ENCODE measurements at places on chromosomes 5 and 9.

- DNase-seq = no peak
Measured at GRCh38 chr5:33894566-33894965, 2.8 kb upstream of the ADAMTS12 start.

DNA sequence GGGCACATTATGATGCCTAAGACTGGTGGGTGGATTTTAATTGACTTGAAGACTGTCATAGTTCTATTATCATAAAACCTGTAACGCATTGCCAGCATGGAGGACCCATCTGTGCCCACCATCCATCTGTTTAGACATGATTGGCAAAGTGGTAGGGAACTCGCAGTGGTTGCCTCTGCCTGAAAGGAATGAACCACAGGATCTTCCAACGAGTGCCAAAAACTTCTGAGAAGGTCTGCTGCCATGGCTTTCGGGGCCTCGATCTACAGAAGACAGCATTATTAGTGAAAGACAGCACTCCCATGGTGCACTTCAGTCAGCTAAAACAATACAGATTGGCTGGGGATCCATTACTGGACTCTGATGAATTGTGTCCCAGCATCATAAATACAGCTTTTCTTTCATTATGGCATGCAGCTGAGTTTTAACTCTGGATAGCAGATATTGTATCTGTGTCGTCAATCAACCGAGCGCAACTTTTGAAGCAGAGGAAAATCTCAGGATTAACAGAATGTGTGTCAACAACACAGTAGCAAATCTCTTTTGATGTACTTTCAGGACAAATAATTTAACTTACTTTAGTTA lies 74.3 kb downstream of the ZDHHC21 start:
- DNase-seq = no peak

DNA sequence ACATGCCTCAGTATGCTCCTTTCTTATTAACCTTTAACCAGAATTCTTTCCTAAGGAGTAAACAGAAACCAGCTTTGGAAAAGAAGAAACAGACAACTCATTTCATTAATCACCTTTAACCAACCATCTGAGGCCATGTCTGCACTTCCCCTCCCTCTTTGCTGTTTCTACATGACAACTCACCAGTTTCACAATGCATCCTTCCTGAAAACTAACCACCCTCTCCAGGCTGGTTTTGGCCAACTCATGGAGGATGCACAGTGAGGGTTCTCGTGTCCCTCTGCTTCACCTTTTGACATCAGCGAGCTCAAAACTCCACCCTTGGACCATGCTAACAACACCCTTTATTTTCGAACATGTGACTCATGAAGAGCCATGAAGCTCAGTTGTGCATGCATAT lies 244.1 kb downstream of the ELAVL2 start:
- no peak for DNase-seq

DNA sequence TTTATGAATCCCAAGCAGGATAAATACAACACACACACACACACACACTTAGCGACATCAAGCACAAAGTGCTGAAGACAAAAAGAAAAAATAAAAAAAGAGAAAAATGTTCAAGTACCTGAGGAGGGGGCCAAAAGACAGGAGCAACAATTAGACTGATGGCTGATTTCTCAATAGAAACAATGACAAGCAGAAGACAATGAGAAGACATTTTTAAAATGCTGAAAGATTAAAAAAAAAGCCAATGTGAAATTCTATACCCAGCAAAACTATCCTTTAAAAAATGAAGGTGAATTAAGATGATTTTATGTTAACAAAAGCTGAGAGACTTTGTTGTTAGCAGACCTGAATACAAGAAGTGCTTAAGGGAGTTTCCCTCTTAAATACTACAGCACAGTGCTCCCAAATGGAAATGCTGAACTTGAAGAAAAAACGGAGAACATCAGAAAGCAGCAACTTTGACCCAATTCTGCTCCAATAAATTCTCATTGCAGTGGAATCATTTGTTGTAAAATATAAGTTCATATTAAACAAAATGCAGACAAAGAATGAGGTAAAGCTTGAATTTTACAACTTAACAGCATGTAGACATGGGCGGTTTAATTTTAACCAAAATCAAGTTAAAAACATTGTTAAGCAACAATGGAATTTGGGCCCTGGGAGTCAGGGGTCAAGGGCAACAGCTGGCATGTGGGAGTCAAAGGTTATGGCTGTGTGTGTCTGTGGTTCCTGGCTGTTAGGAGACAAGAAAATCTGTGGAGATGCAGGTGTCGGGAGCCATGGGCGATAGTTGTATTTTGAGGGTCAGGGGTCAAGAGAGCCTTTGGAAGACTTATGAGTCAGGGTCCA lies 776 bp upstream of the RANBP17 start:
- DNase-seq = no peak

DNA sequence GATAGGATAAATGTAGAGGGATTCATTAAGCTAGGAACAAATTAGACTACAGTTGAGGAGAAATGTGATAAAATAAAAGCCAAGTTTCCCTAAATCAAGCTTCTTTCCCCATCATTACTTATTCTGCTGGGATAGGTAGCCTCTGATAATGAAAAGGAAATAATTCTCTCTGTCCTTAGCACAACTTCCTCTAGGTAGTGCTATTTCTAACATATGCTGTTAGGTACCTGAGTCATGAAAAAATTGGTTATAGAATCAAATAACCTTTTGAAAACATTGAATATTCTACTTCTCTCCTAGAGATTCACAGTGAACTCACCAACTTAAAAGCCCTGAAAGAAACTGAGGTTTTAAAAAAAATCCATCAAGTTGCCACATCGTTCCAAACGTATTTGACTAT lies 1793.1 kb downstream of the EFNA5 start:
- DNase-seq = no peak

- no peak for DNase-seq
Measured at GRCh38 chr5:106113922-106114321, 1556.8 kb downstream of the EFNA5 start.

GRCh38 chr9:37919956-37920335 lies 16.0 kb upstream of the SLC25A51 start:
- no peak for DNase-seq

DNA sequence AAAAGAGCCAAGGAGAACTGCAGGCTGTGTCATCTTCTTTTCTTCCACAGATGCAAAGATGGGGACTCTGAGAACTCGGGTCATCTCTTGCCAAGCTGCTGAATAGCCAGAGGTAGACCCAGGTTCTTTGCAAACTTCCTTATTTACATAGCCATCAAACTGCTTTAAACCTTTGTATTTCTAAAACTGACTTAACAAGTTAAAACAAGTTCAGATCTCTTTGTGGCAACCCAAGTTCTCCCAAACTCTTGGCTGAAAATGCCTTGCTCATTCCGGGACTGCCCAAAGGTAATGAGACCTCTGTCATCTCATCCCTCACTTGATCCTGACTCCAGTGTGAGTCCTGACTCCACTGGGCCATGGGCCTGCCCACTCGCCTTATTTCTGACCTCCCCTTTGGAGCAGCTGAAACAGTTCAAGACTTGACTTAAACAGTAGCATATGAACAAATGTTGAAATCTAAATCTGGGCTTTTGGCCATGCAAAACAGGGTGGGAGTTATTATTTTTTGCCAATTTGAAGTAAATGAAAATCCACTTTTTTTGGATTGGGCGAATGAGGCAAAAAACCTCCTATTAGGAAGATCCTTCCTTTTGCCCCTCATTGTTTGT lies 50.6 kb downstream of the FBXL7 start:
- DNase-seq = no peak

- DNase-seq = no peak
Measured at GRCh38 chr5:128038643-128039042, 44.9 kb upstream of the SLC12A2 start.

DNA sequence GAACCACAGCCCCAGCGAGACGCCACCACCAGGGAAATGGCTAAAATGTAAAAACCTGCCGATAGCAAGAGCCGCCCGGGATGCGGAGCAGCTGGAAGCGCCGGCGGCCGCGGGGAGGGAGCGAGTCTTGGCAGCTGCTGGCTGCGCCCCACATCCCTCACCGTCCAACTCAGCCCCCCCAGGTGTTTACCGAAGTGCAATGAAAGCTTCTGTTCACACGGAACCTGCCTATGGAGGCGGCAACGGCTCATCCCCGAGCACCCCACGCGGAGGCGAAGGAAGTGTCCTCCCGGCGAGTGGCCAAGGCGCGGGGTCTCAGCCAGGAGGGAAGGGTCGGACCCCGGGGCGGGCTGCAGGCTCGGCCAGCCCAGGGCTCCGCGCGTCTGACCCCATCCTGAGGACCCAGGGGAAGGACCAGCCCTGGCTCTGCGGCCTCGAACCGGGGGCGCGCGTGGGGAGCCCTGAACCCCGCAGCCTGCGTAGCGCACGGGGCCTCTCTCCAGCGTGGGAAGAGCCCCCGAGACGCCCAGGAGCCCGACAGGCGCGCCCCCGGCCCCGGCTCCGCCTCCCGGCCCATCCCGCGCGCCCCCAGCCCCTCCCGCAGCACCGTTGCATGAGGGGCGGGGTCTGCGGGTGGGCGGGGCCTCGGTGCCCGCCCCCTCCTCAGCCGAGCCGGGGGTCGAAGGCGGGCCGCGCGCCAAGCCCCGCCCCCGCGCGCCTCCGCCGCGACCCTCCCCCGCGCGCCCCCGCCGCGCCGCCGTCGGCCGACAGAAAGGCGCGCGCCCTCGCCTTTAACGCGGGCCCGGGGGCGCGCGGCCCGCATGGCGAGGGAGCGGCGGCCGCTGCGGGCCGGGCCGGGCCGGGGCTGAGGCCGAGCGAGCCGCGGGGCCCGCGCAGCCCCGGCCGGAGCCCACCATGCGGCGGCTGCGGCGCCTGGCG lies at the start of gene DIPK1B:
Gene DIPK1B (plus strand): TSS at position 822 of the 939 bp plus-strand sequence. CDS start 94 bp downstream, at position 916.
- DNase-seq = no peak

DNA sequence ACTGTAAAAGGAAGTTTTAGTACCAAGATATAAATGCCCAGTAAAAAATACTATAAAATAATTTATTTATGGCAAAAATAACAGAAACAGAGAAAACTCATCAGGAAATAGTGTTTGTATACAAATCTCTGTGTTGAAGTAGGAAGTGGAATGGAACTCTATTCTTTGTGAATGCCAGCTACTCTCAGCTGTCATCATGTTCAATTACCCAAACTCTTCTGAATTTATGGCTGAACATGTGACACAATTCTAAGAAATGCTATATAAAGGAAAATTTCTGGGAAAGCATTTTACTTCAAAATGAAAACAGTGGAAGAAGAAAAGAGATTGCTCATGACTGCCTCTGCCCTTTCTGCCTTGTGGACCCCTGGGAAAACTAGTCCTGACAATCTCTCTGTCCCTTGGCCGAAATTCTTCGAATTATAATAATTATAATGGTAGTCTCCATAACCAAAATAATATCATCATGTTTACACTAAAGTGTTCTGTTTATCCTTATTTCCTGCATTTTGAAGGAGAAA lies 522.3 kb upstream of the ST8SIA4 start:
- no peak for DNase-seq

DNA sequence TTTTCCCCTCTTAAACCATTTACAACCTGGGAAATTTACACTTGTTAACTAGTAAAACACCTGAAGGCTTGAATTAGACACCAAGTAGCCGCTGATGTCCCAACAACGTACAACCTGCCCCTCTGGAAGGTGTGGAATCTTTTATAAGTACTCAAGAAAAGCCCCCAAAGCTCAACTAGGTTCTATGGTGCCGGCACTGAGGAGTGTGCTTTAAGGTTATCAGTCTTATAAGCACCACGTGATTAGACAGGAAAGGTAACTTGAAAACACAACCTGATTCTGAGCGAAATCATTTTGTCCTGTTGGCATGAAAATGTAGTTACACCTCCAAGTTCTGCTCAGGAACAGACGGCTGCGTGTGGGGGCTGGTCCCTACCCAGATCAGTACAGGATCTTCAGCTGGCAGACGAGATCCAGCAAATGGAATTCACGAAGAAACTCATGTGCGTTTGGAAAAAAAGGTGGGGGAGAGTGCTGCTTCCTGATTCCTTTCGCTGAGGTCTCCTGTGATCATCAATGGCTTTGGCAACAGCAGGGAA lies 195.5 kb downstream of the MEF2C start:
- no peak for DNase-seq

GRCh38 chr5:91302958-91303357 lies 80.2 kb downstream of the ARRDC3 start:
- DNase-seq = no peak

DNA sequence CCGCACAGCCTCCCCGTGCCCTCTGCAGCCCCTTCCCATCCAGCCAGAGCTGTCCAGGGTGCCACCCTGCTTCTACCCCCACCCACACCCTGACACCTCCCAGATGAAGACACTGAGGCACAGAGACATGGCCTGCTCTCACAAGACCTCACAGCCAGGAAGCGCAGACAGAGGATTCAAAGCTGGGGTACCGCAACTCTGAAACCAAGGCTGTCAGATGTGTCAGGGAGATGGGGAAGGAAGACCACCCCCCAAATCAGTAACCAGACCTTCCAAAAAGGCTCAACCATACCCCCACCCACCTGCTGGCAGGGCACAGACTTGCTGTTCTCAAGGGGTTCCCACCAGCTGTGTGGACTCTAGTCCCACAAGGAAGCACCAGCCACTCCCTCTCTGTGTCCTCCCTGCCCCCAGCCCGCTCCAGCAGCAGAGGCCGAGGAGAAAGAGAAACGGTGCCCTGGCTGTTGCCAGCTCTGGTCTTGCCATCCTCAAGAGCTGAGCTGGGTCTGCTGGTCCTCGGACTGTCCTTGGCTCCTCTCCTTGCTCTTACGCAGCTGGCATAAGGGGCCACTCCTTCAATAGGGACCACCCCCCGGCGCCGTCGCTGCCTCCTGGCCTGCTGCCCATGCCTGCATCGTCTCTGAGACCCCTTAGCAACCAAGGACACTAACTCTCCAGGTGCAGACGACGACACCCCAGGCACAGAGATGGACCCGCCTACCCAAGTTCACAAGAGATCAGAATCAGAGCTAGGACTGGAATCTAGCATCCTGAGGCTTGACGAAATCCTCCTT lies 699 bp downstream of the AKNA start:
- DNase-seq = no peak

- DNase-seq = no peak
Measured at GRCh38 chr9:37150415-37150814, 30.0 kb downstream of the ZCCHC7 start.

GRCh38 chr9:15352306-15352705 lies 45.3 kb upstream of the TTC39B start:
- DNase-seq = no peak

GRCh38 chr9:120839146-120839545 lies 3.6 kb downstream of the PSMD5 start:
- DNase-seq = no peak

DNA sequence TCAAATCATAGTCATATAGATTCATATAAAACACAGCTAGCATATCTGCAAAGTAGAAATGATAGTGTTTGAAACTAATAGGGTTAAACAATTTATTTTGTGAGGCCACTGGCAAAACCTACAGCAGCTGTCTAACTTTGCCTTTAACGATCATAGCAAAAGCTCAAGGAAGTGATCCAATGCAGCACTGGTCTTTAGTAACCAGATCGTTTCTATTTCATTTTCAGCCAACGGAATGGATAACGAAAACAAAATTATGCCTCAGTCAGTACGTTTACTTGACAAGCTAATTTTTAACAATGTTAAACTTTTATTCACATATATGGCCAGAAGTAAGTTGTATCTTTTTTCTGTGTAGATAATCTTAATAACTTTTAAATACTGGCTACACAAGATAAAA lies 17.7 kb downstream of the MLLT3 start:
- DNase-seq = no peak

- no peak for DNase-seq
Measured at GRCh38 chr5:159864885-159865691, 51.2 kb upstream of the ADRA1B start.
